ENCODE measurements at places on chromosomes 7 and 10.

DNA sequence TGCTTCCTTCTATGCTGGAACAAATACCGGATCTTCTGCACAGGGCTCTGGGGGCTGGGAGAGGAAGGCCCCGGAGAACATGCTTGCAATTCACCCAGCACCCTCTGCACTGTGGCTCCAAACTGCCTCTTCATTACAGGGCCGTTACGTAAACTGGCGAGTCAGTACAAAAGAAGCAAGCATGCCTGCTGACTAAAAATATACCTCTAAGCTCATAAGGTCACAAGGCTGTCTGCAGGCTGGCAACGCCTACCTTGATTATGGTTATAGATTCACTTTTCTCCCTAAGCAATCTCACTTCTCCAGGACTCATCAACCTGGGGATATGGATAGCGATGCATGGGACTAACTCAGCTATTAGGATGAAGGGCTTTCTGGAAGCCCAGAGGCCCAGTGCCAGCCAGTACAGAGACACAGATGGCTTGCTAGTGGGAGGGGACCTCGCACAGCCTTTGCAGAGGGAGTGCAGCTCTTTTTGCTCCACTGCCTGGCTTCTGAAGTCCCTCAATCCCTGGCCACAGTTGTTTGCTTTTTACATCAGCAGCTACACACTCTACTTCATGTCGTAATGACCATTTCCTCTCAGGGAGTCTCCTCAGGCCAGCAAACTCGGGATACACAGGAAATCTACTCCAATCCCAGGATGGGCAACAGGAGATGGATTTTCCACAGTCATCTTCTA is 96.1 kb downstream of the SH3PXD2A start:
- peak; percentile 100 for DNase-seq

DNA sequence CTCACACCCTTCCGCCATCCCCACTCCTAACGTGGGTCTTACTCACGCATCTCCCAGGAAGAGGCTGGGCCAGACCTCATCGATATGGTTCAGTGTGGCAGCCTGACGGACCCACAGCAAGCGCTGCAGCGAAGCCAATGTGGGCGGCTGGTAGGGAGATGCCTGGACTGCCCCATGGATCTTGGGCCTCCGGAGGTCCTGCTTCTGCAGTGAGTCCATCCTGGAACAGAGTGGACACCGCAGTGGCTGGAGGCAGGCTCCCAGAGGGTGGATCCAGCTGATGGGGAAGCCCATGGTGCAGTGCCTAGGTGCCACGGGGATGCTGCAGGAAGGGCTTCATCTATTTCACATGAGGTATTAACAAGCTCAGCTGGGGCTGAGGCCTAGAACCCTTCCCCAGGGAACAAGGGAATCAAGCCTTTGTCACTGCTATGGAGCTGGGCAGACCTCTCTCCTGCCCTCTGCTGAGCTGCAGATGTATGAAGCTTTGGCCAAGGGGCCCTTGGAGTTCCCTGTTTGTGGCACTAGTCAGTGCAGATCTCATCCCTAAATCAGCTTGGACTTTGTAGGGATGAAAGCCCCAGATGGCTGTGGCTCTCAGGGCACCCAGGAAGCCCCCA is 13.7 kb upstream of the SAMD8 start:
- DNase-seq = peak; percentile 66

DNA sequence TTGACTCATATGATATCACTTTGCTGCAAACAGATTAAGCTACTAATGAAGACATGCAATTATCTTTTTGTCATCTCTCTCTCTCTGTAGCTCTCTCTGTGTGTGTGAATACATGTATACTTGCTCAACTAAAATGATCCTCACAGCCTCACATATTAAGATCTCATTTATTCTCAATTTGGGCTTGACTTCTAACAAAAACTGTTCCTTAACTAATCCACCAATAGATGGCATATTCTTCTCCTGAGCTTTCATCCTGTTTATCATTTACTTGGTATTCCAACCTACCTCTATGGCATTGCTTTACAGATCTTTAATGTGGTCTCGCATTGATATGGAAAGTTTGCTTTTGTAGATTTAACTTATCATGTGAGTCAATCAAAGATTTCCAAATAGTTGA is 540.4 kb downstream of the CNTNAP2 start:
- no peak for DNase-seq

- no peak for DNase-seq
Measured at GRCh38 chr10:121131426-121132265, 280.5 kb downstream of the WDR11 start.

- no peak for DNase-seq
Measured at GRCh38 chr10:59687657-59688056, 22.0 kb downstream of the SLC16A9 start.

- DNase-seq = no peak
Measured at GRCh38 chr7:19304086-19304485, 158.9 kb upstream of the FERD3L start.

- no peak for DNase-seq
Measured at GRCh38 chr7:1542841-1543747, 12.6 kb downstream of the MAFK start.

DNA sequence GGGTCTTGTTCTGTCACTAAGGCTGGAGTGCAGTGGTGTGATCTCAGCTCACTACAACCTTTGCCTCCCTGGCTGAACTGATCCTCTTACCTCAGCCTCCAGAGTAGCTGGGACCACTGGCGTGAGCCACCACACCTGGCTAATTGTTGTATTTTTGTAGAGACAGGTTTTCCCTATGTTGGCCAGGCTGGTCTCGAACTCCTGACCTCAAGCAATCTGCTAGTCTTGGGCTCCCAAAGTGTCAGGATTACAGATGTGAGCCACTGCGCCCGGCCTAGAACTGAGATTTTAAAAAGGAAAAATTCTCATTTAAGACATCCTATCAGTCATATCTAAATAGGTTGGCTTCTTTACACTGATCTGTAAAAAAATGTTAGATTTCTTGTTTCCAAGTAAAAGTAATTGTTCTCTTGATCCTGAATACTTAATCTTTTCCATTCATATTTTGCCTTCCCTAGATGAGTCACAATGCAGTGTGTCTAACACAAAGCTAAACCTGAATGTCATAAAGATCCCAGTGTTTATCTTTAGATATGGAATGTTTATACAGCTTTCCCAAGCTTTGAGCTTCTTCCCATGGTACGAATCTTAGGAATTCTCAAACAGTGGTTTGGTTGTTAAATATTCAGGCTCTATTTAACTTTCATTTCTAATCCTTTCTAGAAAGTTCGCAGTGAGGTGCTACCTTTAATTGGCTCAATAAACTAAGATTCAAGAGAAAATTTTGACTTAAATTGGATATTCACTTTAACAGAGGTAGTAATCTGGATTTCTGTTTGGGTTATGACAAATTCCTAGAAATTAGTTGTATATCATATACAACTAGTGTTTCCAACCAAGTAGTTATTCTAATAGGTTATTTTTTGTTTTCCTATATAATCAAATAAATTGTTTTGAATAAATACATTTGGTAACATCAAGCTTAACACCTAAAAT is 12.1 kb upstream of the LAMB1 start:
- no peak for DNase-seq

DNA sequence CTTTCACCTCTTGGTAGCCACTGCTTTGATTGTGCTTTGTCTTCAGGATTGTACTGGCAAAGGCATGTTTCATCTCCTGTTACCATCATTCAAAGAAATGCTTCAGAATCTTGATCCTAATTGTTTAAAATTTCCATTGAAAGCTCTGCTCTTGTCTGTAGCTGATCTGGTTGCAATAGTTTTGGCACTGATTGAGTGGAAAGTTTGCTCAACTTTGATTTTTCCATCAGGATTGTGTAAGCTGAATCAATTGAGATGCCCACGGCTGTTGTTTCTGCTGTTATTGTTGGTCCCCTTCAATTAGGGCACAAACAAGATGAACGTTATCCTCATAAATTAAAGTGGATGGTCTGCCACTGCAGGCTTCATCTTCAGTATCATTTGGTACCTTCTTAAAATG is 14.6 kb upstream of the NUB1 start:
- no peak for DNase-seq

- DNase-seq = no peak
Measured at GRCh38 chr7:117837841-117838240, 35.4 kb downstream of the CTTNBP2 start.

- DNase-seq = no peak
Measured at GRCh38 chr7:116740231-116740630, 68.2 kb downstream of the MET start.

DNA sequence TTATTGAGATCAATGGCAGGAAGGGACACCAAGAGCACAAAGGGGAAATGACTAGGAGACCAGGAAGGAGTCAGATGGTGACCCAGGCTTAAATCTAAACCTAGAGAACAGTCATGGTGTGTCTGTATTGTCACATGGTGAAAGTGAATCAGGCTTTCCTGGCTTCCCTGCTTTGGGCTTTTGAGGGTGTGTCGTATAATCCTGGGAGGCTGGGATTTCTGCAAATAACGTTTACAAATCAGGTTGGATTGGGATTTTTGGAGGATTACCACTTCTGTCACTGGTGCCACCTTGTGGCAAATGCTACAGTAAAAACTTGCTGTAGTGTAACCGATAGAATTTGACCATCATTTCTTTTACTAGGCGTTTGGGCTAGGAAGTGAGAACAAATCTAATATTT is 502.6 kb downstream of the NRG3 start:
- DNase-seq = no peak

- no peak for DNase-seq
Measured at GRCh38 chr7:120218712-120219111, 54.3 kb upstream of the KCND2 start.

DNA sequence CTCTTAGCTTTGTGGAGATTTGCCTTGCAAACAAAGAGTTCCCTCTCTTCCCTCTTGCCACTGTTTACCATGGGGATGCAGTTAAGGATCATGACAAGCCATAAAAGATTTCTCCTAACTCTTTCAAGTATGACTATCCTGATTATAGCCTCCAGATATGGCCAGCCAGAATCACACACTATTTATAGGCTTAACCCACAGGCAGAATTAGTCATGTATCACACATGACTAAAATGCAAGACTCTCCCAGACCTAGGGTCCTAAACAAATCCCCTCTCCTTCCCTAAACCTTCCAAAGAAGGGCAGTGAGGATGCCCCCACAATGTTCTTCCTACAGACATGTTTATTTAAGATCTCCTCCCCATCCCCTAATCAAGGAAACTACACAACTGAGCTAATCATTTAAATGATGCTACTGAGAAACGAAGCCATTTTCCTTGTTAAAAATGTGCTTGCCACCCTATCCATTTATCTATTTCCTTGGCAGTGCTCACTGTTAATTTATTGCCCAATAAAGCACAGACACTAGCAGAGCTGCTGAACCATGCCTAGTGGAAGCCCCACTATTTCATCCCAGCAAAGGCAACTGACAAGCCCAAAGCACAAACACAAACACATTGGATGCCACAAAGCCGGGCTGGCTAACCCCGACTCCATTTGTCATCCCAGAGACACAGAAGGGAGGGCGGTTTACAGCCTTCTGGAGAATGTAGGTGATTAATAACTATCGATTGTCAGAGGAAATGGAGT is 363.4 kb downstream of the KCNMA1 start:
- no peak for DNase-seq

GRCh38 chr7:30173058-30173897 is 38.5 kb downstream of the MTURN start:
- no peak for DNase-seq

DNA sequence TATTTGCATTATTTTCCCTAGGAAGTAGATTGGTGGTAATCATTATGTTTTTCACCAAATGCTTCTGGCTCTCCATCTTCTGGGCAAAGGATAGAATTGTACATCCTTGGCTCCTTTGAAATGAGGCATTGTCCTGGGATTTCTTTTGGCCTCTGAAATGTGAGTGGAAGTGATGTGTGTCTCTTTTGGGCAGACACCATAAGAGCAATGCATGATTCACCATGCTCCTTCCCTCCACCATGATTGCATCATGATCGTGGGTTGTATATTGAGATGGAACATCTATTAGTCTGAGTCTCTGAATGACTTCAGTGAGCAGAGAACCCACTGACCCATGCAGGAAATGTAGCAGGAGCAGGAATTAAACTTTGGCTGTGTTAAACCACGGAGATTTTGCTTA is 49.2 kb downstream of the ADRA2A start:
- no peak for DNase-seq

- no peak for DNase-seq
Measured at GRCh38 chr7:10815546-10815945, 158.1 kb upstream of the PHF14 start.

DNA sequence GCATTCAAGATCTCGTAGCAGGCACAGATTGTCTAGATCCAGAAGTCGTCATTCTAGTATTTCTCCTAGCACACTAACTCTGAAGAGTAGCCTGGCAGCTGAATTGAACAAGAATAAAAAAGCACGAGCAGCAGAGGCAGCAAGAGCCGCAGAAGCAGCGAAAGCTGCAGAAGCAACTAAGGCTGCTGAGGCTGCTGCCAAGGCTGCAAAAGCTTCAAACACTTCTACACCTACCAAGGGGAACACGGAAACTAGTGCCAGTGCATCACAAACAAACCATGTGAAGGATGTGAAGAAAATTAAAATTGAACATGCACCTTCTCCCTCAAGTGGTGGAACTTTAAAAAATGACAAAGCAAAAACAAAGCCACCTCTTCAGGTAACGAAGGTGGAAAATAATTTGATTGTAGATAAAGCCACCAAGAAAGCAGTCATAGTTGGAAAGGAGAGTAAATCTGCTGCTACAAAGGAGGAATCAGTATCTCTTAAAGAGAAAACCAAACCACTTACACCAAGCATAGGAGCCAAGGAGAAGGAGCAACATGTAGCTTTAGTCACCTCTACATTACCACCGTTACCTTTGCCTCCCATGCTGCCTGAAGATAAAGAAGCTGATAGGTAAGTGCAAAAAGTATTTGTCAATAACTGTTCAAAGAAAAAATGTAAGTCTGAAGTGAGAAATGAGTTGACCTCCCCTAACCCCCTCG is 37.7 kb downstream of the CDK13 start:
- no peak for DNase-seq

DNA sequence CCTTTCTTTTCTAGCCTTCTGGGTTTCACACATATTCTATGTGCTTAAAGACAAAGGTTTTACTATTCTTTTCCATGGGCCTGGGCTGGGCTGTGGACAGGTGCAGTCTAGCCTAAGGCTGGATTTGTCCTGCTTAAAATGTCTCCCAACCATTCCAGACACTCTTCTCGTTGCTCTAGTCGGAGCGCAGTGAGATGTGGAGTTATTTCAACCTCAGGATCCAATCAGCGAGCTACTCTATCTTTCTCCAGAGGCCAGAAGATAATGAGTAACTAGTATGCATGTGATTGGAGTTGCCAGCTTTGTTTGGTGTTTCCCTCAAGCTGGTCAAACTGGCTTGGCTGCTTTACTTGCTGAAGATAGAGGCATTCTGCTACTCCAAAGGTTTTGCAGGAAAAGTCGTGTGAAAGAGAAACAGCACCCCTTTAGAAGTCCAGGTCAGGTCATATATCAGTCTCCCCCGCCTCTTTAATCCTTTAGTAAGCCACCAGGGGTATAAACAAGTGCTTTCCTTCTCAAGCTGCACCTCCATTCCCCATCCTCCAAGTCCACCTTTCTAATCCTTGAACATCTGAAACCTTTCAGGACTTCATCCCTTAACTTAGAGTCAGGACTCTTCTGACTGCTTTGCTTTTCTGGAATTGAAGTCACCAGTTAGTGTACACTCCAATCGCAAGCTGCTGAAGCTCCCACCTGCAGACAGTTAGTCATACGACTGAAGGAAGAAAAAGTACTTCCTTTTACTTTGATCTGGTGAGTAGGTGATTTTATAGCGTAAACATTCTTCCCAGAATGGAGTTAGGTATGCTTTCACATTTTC is 78.8 kb downstream of the DNMBP start:
- DNase-seq = no peak

- DNase-seq = no peak
Measured at GRCh38 chr10:24771943-24772694, 48.4 kb upstream of the ARHGAP21 start.

- no peak for DNase-seq
Measured at GRCh38 chr7:47147213-47147631, 434.7 kb downstream of the TNS3 start.

GRCh38 chr10:28495084-28495483 is 37.8 kb upstream of the WAC start:
- DNase-seq = no peak

Data from Kasumi-1 (cell line).